ENCODE measurements at places on chromosomes 5 and 9.

DNA sequence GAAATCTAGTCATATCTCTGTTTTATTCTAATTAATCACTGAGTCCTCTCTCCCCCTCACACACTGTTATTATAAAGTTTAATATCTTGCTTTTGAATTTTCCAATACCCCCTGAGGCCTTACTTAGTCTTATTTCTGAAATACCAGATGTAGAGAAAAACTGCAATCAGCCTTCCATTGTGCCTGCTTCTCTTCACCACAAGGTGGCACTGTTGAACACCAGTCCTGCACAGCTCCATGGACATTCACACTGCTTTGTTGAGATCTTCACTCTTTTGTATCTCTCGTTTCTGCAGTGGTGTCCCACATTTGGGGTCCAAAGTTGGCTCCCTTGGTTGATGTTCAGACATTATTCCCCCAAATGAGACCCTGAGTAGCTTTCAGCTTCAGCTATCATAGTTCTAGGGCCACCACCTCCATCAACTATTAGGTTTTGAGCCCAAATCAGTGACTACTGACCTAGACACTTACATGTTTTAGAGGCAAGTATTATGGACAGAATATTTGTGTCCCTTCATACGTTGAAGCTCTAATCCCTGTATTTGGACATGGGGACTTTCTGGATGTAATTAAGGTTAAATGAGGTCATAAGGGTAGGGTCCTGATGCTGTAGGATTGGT, 24.3 kb downstream of the BOD1 start:
- DNase-seq, result no peak

DNA sequence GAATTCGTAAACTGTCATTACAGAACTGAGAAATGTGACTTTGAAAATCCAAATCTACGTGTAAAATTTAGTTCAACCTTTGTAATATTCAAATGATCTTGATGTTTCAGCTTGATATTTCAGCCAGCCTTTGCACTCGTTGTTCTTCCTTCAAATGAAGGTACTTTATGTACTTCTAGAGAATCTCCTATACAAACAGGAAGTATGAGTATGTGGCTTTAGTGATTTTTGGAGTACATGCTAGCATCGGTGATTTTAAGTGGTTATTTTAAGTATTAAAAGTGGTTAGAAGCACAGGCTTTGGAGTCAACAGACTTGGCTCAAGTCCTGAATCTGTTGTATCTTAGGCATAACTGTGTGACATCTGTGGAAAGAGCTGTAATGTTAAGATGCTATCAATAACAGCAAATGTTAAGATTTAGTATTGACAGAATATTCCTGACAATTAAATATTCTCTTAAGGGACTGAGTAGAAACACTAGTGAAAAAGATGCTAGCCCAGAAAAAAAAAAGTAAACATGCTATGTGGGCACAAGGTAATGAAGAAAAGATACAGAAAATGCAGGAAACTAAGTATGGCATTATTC, 398.0 kb downstream of the ADGRV1 start:
- no peak for DNase-seq

DNA sequence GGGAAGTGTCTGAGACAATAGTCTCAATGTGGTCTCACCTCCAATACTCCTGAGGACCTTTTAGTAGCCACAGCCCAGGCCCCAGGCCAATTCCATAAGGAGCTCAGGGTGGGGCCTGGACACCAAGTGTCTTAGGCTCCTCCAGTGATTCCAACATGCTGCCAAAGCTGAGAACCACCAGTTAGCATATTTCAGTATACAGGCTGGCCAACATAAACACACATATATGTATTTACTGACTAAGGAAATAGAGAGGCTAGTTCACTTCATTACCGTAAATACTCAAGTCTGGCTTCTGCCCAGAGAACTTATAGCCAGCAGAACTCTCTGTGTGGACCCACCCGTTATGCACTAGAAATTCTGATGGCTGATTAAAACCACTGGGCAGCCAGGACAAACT, 24.1 kb downstream of the S1PR3 start:
- DNase-seq, result no peak

DNA sequence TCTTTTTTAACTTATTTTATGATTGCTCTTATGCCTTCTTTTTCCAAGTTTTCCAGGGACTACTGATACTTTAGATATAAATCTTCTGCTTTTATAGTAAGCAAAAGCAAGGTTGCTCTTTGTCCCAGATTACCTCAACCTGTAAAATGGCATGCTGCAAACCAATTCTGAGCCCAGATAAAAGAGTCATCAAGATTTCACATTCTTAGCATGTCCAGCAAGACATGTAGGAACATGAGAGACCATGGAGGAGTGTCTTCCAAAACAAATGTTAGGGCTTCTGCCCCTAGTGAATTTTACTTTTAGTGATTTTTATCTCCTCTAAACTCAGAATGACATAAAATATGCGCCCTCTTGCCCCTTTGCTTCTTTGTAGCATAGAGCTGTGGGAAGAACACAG, 7.0 kb upstream of the CDC20B start:
- DNase-seq, result no peak

GRCh38 chr5:122915717-122916461, 70.5 kb downstream of the SNX24 start:
- no peak for DNase-seq

Measured in stimulated activated CD4-positive, alpha-beta T cell treated with anti-CD3 and anti-CD28 coated beads, Interleukin-12 subunit alpha, Interleukin-12 subunit beta, amount 100 ng/mL, for 48 hours (primary cell).